ENCODE measurements at places on chromosomes 5 and 9. TPM values are rescaled to one million over a fixed set of nuclear protein-coding genes. Genes with fewer than 3 reads are reported as not detected.

PTGR1 gene
- 37.7 TPM for total RNA-seq

EMB gene
- total RNA-seq = 26.0 TPM

FBP2 gene
- total RNA-seq = not detected

DNA sequence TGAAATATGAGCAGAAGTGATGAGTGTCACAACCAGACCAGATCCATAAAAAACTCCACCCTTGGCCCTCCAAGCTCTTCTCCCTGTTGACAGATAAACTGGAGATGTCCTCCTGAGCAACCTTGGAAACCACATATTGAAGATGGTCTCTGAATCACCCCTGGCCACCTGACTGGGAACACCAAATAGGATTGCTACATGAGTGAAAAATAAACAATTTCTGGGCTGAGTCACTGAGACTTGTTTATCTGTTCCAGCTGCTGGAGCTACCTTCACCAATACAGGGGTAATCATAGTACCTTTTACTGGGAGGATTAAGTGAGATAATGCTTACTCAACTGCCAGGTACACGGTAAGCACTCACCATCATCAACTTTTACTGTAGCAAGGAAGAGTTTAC lies 53.3 kb downstream of the PCA3 start:
- DNase-seq = no peak
- H3K36me3 ChIP-seq = no peaks in the 10 kb centered on the region
- no peaks in the 10 kb centered on the region for H3K4me1 ChIP-seq
- H3K27me3 ChIP-seq = no peaks in the 10 kb centered on the region
- no peak overlapping the region for H3K27ac ChIP-seq
- no peak overlapping the region for H3K4me3 ChIP-seq

GRCh38 chr5:97119007-97119390 lies 23.4 kb downstream of the LIX1 start:
- no peaks in the 10 kb centered on the region for H3K4me1 ChIP-seq
- no peaks in the 10 kb centered on the region for H3K36me3 ChIP-seq
- no peak overlapping the region for H3K4me3 ChIP-seq
- DNase-seq = no peak
- H3K27ac ChIP-seq = no peak overlapping the region

- no peak for DNase-seq
- no peaks in the 10 kb centered on the region for H3K27me3 ChIP-seq
- no peak overlapping the region for H3K27ac ChIP-seq
- H3K4me3 ChIP-seq = no peak overlapping the region
- H3K36me3 ChIP-seq = no peaks in the 10 kb centered on the region
- no peaks in the 10 kb centered on the region for H3K4me1 ChIP-seq
These were observed 103.3 kb downstream of the SREK1 start for GRCh38 chr5:66247176-66247960.

- DNase-seq = no peak
- H3K4me3 ChIP-seq = no peak overlapping the region
- no peak overlapping the region for H3K27ac ChIP-seq
- no peaks in the 10 kb centered on the region for H3K36me3 ChIP-seq
- H3K27me3 ChIP-seq = no peaks in the 10 kb centered on the region
These were observed 43.7 kb downstream of the MCTP1 start for GRCh38 chr5:95241161-95241560.
